ENCODE measurements at places on chromosomes 12 and 14. TPM values are rescaled to one million over a fixed set of nuclear protein-coding genes. Genes with fewer than 3 reads are reported as not detected.

Gene CACNA2D4
- 6.2 TPM for total RNA-seq

Gene C14orf39
- not detected for total RNA-seq

Gene MRPS35
- 18.3 TPM for total RNA-seq

Gene KLHL33
- 1.3 TPM for total RNA-seq

Gene FANCM
- 5.5 TPM for total RNA-seq

Gene PGAM5
- total RNA-seq = 12.9 TPM

Gene PARP2
- total RNA-seq = 19.5 TPM

Gene SERPINA10
- total RNA-seq = not detected

Gene TSPAN8
- total RNA-seq = 1.4 TPM

Gene KRT86
- total RNA-seq = 0.45 TPM

DNA sequence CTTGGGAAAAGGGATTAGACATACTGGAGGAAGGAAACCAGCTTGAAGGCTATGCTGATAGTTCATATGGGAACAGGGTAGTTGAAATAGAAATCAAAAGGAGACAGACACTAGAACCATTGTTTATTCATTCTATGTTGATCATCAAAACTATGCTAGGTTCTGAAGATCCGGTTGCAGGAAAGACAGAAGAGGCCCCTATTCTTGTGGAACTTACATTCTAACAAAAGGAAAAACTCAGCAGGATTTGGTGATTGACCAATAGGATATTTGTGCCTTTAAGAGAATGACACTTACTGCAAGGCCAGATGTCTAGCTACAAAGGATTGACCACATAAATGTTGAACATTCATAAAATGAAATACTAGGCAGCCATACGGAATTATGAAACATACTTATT lies 179.2 kb downstream of the AKAP6 start:
- no peak for DNase-seq

DNA sequence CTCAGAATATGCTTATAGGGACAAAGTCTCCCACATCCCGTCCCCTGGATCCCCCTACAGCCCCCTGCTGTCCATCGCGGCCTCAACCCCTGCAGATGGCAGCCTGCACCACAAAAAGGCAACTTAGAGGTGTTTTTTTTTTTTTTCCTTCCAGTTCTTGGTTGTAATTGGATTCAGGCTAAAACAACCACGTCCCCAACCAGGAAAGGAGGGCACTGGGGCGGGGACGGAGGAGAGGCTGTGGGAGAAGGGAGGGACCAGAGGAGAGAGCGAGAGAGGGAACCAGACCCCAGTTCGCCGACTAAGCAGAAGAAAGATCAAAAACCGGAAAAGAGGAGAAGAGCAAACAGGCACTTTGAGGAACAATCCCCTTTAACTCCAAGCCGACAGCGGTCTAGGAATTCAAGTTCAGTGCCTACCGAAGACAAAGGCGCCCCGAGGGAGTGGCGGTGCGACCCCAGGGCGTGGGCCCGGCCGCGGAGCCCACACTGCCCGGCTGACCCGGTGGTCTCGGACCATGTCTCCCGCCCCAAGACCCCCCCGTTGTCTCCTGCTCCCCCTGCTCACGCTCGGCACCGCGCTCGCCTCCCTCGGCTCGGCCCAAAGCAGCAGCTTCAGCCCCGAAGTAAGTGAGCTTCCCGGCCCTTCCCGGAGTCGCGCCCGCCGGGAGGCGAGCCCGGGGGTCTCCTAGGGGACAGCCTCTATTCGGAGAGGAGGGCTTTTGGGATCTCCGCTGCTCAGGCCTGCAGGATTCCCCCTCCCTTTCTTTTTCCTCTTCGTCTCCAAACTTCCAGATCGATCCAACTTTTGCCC lies at the start of gene MMP14:
Gene MMP14, plus strand, starts transcription at position 285 of the 813 bp plus-strand sequence. Its CDS starts 233 bp downstream, at position 518.
- DNase-seq = peak; percentile 90

DNA sequence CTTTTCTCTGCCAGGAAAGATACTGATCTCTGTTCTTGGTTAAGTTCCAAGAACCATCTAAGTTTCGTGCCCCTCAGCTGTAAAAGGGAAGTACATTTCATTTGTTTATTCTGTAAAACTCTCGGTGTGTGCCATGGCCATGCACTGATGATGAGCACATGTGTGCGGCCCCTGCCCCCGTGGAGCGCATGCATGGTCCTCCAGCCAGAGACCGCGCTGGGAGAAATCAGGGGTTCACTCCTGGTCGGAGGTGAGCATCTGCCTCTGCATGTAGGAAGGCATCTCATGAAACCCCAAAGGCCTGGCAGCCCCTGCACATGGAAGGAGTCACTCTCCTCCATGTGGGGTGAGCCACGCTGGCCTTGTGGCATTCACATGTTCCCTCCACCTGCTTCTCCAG lies 102.5 kb upstream of the RTL1 start:
- no peak for DNase-seq

DNA sequence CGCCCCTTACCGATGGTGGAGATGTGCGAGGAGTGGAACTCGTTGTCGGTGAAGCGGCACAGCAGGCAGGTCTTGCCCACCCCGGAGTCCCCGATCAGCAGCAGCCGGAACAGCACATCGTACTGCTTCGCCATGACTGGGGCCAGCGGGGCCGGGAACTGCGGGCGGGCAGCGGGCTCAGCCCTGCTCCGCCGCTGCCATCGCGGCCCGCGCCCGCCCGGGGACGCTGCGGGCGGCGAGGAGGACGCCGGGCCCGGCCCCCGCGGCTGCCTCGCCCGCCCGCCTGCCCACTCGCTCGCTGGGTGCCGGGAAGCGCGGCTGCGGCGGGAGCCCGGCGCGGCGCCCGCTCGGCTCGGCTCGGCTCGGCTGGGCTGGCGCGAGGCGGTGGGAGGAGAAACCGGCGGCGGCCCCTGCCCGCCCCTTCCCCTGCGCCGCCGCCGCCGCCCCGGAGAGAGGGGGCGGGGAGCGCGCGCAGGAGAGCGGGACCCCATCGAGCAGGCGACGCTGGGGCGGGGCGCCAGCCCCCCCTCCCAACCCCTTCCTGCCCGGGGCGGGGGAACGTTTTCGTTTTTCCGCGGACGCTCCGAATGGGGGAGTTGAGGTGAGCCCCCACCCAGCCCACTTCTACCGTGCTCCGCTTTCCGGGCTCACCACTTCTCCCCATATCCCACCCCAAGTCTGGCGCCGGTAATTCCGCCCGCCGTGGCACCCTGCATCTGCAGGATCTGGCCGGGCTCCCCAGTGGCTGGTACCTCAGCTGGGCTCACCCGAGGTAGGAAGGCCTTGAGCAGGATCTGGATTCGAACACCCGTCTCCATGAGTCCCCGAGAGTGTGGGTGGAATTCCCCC lies at the start of gene RAB15:
Gene RAB15, minus strand, starts transcription at position 394 of the 849 bp plus-strand sequence. Its CDS starts 260 bp downstream, at position 134.
- DNase-seq = peak; percentile 84

- DNase-seq = no peak
Measured at GRCh38 chr12:98420461-98420860, 94.9 kb upstream of the TMPO start.

DNA sequence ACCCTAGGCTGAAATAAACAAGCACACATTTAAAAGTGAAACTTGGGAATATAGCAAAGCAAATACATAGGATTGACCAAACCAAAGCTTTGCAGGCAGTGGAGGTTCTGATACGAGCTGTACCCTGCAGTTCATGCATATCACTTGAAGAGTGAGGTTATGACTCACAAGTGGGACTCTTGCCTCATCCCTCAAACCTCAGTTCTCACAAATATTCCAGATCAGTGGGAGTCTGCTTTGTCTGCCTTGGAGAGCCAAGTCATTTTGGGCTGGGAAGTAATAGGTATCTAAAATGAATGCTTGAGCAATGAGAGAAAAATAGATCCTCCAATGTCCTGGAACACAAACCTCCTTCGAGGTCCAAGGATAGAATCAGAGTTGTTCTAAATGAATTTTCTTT lies 116.4 kb downstream of the LRIG3 start:
- no peak for DNase-seq

DNA sequence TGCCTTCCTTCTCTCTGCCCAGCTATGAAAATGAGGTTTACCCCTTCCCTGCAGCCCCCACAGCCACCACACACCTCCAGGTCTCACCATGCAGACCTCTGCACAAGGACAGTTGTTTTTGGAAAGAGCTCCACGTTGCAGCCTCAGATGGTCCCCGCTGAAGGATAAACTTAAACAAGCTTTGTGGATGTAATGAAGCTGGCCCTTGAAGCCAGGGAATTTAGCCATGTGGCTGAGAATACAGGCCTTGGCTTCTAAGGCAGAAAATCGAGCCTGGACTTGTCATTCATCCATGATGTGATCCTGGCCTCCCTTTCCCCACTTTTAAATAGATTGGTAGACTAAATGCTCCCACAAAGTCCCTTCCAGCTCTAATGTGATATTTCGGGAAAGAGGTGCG lies 79.4 kb downstream of the TBX3 start:
- no peak for DNase-seq

GRCh38 chr12:124928095-124928911 lies 13.9 kb upstream of the UBC start:
- peak; percentile 89 for DNase-seq

- no peak for DNase-seq
Measured at GRCh38 chr12:106249411-106250135, 1.8 kb upstream of the CKAP4 start.

- no peak for DNase-seq
Measured at GRCh38 chr14:70114621-70115156, 74.1 kb downstream of the SLC8A3 start.

DNA sequence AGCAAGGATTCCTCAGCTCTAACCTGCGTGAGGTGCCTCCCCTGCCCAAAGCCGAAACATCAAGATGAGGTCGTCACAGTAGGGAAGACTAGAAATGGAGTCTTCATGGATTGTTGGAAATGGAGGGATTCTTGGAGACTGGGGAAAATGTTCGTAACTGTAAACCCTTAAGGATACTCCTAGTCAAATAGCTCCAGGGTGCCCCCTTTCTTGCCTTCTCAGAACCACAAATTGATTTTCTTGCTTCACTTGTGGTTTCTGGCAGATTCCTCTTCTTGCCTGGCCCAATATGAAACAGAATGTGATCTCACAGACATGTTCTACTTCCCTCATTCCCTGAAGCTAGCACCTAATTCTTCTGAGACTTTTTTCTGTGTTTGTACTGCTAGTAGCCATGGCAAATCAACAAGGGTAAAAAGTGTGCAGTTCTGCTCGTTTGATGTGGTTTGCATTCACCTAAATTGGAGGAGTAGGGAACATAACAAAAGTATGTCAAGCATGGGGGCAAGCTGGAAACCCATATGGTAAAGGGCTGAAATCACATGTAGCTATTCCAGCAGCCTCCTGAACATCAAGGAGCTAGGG lies 332.0 kb downstream of the PAWR start:
- DNase-seq = no peak

GRCh38 chr12:108853981-108854446 lies 3.4 kb downstream of the SSH1 start:
- DNase-seq = no peak

- DNase-seq = no peak
Measured at GRCh38 chr12:62629971-62630739, 163.5 kb downstream of the MON2 start.

DNA sequence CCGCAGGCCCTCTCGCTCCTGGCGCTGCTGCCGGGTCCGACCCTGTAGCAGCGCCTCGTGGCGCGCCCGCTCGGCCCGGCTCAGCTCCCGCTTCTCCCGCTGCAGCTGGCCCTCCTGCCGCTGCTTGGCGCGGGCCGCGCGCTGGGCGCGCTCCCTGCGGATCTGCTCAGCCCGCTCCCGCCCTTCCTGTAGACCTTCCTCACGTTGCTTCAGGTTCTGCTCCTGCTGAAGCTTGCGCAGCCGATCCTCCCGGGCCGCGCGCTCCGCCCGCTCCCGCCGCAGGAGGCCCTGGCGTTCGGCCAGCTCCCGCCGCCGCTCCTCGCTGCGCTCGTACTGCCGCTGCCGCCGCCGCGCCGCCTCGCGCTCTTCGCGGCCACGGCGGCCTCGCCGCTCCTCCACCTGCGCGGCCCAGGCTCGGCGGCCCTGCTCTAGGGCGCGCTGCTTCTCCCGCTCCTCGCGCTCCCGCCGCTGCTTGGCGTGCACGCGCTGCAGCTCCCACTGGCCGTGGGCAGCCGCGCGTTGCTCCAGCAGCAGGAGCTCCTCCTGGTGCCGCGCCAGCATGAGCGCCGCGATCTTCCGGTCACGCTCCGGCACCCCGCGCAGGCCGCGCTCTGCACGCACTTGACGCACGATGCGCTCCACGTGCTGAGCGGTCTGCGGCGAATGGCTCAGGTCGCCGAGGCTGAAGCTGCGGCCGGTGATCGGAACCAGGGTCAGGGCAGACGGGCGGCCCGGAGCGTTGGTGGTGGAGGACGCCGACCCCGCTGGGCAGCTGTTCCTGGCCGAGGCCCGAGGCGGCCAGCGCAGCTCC lies 2.4 kb downstream of the CCDC177 start:
- DNase-seq = peak; percentile 73

DNA sequence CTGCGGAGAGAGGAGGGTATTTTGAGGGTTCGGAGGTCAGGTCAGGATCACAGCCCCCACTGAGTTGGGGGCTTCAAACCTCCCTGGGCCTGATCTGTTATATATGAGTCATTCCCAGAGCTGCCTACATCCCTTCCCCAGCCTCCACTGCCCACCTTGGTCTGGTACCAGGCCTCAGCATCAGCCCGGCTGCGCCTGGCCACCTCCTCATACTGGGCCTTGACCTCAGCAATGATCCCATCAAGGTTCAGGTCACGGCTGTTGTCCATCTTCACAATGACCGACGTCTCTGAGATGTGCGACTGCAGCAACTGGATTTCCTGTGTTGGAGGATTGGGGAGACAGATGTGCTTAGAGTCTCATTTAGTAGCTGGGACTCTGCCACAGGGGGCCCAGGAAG lies 4.2 kb downstream of the KRT84 start:
- DNase-seq = peak; percentile 42

- no peak for DNase-seq
Measured at GRCh38 chr12:5000204-5000603, 43.5 kb upstream of the KCNA5 start.

GRCh38 chr14:94049625-94050023 lies 23.5 kb downstream of the OTUB2 start:
- DNase-seq = no peak

- DNase-seq = no peak
Measured at GRCh38 chr14:78593949-78594348, 423.8 kb downstream of the NRXN3 start.

DNA sequence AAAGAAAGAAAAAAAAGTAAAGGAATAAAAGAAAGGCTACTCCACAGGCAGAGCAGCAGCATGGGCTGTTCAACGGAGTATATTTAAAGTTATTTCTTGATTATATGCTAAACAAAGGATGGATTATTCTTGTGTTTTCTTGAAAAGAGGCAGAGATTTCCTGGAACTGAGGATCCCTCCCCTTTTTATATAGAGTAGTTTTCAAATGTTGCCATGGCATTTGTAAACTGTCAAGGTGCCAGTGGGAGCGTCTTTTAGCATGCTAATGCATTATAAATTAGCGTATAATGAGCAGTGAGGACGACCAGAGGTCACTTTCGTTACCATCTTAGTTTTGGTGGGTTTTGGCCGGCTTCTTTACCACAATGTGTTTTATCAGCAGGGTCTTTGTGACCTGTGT lies 383.0 kb downstream of the PCNX1 start:
- no peak for DNase-seq

DNA sequence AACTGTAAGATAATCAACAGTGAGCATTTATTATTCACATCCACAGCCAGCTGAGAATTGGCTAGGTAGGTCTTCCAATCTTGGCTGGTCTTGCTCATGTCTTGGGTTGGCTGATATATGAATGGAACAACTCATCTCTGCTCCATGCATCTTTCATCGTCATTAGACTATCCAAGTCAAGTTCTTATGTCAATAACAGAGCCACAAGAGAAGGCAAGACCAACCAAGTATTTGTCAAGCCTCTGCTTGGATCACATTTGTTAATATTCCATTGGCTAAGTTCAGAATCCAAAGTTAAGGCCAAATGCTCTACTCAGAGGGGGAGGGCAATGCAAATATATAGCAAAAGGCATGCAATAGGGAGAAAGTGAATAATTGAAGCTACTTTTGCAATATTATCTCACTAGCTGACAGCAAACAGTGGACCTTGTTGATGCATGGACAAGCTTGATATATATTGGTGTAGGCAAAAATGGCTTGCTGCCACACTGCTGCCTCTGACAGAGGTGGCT lies 53.1 kb downstream of the WASHC3 start:
- no peak for DNase-seq

- no peak for DNase-seq
Measured at GRCh38 chr12:52575256-52575655, 1.6 kb upstream of the KRT74 start.

All from aorta (tissue), 5 donors.